Foreskin fibroblast (primary cell): ENCODE measurements at places on chromosomes 16 and 17.
A peak's percentile ranks its signal among the peaks of the same experiment; 100 is the strongest.

DNA sequence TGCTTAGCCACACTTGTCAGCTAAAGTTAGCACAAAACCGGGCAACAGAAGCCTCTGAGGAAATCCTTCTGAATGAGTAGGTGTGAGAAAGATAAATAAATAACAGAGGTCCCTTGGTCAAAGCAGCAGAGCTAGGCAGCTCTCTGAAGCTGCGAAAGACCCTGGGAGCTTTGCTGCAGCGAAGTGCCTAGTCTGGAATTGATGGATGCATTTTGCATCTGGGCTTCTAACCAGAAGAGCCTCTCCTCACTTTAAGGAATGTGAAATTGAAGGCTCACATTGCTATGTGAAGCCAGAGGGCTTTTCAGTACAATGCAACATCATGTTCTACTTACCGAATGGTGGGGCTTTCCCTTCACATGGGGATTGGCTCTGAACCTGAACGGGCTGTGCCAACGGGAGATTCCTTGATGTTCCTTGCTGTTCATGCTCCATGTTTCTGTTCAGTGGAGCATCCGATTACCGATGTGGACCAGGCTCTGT is 274.6 kb downstream of the HS3ST3B1 start:
- peak; percentile 4 for DNase-seq

DNA sequence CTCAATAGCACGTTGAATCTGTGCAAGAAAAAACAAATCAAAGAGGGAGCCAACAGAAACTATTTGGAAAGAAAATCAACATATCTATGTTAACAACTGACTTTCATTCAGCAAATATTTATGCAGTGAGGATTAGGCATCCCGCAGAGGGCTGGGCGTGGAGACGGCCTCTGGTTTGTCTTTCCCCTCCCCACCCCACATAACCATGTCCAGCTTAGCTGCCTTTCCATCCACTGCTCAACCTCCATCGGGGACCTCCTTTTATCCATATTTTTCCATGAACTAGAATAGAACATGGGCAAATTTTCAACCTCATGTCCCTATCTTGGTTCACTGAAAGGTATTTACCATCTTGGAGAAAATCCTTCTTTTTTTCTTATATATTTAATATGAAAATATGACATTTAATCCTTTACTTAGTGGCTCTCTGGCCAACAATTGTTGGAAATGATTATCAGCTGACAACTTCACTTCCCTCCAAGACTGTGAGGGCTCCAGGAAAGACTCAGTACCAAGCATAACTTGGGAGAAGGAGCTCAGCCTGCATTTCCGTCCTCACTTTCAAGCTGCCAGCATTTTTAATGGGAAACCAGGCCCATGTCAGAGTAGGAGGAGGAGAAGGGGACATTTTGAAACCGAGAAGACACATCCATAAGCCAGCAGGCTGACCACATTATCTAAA is 462.6 kb upstream of the MAF start:
- DNase-seq: no peak

DNA sequence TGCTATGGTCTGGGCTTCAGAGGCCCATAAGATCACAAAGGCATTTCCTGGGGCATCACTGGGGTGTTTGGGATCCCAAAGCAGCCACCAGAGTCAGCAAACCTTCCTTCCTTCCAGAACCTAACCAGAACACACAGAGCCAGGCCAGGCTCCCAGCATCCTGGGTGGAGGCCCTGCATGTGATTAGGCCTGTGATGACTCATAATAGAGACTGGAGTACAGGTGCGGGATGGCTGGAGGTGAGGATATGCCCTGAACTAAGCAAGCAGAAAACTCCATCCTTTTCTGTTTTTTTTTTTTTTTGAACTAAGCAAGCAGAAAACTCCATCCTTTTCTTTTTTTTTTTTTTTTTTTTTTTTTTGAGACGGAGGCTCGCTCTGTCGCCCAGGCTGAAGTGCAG is 17.7 kb upstream of the GFOD2 start:
- no peak for DNase-seq

- no peak for DNase-seq
Measured at GRCh38 chr17:39765175-39765574, 27.4 kb downstream of the GRB7 start.

DNA sequence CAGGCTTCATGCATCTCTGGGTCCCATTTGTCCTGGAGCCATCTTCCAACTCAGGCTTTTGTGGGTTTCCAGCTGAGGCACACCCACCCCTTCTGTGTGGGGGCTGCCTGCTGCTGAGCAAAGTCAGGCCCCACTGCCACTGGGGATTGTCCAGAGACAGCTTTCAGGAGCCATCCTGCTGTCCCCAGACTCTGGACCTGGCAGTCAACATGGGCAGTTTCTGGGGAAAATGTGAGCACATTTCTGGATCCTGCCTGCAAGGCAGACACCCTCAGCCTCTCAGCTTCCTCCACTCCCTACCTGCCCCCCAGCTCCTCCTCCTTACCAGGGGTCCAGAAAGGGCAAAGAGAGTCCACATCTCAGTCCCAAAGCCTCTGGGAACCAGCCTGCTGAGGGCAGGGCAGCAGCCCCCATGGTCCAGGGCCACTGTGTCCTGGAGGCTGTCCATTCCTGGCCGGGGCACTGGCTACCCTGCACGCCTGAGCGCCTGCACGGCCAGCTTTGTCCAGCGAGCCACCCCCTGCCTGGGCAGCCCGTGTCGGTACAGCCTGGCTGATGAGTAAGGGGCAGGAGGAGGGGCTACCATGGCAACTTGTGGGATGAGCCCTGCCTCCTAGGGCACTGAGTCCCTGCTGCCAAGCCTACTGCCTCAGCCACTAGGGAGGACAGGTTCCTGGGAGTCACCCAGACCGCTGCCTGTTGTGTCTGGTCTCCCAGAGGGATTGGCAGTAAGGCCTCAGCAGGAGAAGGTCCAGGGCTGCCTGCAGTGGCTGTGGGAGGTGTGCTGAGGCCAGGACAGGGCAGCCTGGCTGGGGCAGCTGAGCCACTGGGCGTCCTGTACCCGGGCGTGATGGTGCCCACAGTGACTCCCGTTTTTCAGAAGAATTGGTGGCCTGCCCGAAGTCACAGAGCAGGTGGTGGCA is at the start of gene SLC47A2:
SLC47A2 (minus strand) TSS at position 477 of the 923 bp plus-strand sequence; CDS start at position 448, 29 bp downstream.
- no peak for DNase-seq

DNA sequence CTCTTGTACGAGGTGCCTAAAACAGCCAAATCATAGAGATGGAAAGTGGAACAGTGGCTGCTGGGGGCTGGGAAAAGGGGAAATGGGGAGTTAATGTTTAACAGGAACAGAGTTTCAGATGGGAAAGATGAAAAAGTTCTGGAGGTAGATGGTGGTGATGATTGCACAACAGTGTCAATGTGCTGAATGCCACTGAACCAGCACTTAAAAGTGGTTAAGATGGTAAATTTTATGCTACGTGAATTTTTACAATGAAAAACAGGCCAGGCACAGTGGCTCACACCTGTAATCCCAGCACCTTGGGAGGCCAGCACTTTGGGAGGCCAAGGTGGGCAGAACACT is 130.4 kb downstream of the C16orf78 start:
- DNase-seq: no peak

DNA sequence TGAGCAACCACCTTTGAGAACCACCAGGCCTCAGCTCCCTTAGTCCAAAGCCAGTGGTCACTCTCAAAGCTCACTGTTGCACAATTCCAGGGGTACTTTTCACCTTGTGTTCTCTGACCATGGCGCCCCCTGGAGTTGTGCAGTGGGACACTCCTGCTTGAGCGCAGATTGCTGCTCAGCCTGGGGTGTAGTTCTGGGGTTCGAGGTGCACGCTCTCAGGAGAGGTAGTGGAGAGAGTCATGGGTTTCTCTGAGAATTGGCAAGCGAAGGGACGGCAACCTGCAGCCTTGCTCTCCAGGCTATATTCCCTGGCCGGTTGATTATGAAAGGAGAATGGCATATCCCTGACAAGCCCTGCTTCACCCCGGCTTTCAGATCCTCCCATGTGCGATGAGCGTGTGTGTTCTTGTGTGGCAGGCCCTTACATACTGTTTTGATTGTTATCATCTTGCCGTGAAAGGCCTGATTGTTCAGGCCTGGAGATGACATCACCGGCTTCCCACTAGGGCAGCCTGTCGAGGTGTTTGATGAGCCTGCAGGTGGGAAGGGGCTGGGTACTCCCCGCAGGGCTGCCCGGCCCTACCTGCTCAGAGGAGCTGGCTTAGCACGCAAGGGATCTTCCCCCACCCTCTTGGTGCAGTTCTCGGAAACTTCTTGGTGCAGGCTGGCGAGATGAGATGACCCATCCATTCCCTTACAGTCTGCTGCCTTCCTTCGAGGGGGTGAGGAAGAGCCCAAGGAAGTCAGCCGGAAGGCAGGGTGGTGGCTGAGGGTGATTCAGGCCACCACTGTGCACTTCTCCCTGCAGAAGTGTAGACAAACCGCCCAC is 431.2 kb downstream of the SLC39A11 start:
- DNase-seq: no peak

GRCh38 chr17:42092939-42093338 is 5.3 kb downstream of the ZNF385C start:
- no peak for DNase-seq

GRCh38 chr17:21510686-21511362 is 134.7 kb downstream of the KCNJ12 start:
- DNase-seq: peak; percentile 7

DNA sequence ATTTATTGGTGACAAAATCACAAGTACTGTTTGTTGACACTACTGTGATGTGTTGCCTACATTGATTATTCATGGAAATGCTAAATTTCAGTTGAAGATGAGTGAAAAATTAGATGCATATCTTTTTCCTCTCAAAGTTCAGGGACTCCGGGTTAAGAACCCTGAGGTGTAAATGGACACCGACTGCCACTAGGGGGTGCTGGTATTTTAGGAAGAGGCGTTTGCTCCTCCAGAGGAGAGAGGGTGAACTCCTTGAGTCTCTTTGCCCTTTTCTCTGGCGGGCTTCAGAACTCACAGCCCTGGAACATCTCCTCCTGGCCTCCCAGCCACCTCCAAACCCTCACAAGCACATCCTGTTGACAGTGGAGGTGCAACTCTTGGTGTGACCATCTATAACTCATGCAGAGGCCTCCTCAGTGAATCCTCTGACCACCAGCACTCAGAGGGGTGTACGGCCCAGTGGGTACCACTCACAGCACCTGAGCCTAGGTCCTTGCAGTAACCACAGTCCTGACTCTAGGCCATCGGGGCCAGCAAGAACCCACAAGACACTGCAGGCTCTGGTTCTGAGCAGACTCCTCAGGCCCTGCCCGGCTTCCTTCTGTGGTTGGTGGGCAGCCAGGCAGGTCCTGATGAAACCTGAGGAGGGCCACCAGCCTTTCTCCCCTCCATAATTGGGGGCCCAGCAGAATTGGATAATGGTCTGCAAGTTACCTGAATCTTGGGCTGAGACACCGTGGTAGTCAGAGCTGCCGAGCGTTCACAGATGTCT is 26.2 kb upstream of the PIK3R5 start:
- DNase-seq: peak; percentile 24

- no peak for DNase-seq
Measured at GRCh38 chr17:80432961-80433550, 18.1 kb downstream of the ENDOV start.

GRCh38 chr17:33207231-33207630 is 85.9 kb downstream of the ASIC2 start:
- no peak for DNase-seq

GRCh38 chr17:29622337-29623282 is at the start of gene CORO6:
TSS of gene CORO6 (minus strand) at chr17:29622912. CDS start at chr17:29621421, 1,491 bp downstream.
- DNase-seq: peak; percentile 71

DNA sequence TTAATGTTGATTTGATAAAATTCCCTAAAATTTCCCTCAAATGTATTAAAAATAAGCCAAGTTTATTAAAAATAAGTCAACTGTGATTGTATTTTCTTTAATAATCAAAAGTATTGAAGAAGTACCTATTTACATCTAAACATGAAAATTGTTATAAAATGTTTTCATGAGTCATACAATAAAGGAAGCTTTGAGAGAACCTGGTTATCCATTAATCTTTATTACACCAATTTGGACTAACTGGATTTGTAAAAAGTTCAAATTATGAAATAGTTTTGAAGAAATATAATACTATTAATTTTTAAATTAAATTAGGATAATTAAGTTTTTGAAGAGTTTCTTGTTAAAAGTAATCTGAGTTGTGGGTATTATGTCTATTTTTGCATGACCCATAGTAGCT is 63.8 kb downstream of the COX10 start:
- DNase-seq: no peak

GRCh38 chr17:6701719-6702118 is 11.4 kb downstream of the SLC13A5 start:
- peak; percentile 37 for DNase-seq

- no peak for DNase-seq
Measured at GRCh38 chr16:86299882-86300610, 210.3 kb upstream of the FOXF1 start.

- DNase-seq: no peak
Measured at GRCh38 chr16:55982597-55982996, 107.4 kb upstream of the CES5A start.

DNA sequence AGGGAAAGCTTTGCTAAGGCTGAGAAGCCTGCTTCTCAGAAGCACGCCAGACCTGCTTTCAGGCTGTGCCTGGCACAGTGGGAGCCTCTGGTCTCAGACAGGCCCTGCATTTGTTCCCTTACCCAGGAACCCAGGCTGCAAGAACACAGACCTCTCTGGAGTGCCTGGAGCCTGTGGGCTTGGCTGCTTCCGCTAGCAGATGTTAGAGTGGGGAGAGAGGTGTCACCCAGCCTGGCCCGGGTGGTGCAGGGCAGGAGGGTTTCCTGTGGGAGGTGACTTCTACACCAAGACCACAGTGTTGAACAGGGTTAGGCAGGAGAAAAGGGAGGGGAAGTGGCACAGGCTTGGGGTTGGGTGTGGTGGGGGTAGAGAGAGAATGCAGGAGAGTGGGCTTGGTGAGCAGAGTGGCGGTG is 35.8 kb upstream of the ADGRG1 start:
- no peak for DNase-seq

DNA sequence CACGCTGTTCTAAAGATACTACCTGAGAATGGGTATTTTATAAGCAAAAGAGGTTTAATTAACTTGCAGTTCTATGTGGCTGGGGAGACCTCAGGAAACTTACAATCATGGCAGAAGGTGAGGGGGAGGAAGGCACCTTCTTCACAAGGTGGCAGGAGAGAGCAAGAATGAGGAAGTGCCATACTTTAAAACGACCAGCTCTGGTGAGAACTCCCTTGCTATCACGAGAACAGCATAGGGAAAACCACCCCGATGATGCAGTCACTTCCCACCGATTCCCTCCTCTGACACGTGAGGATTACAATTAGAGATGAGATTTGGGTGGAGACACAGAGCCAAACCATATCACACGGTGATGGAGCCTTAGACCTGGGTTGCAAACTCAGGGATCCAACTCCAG is 317.5 kb upstream of the EEF2KMT start:
- no peak for DNase-seq

DNA sequence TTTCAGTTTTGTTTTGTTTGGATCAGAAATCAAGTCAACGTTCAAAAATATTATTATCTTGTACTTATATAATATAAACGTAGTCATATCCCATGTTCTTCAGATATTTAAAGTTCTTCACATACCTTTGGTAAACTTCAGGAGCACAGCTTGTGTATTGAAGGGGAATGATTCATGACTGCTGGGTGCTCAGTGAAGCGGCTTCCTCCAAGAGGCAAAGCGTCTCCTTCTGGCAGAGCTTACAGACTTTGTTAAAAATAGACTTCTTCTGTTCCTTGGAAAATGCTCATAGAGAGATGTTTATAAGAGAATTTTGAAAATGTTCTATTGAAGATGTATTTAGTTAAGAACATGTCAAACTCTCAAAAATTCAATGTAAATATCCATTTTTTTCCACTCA is 155.6 kb upstream of the CNTNAP4 start:
- no peak for DNase-seq
